GM04504 (cell line): ENCODE measurements at places on chromosomes 3 and 15.

- no peak for DNase-seq
Measured at GRCh38 chr3:4166540-4166939, 136.6 kb upstream of the SETMAR start.

GRCh38 chr3:193896419-193896818 is 239.5 kb upstream of the HES1 start:
- DNase-seq: no peak

DNA sequence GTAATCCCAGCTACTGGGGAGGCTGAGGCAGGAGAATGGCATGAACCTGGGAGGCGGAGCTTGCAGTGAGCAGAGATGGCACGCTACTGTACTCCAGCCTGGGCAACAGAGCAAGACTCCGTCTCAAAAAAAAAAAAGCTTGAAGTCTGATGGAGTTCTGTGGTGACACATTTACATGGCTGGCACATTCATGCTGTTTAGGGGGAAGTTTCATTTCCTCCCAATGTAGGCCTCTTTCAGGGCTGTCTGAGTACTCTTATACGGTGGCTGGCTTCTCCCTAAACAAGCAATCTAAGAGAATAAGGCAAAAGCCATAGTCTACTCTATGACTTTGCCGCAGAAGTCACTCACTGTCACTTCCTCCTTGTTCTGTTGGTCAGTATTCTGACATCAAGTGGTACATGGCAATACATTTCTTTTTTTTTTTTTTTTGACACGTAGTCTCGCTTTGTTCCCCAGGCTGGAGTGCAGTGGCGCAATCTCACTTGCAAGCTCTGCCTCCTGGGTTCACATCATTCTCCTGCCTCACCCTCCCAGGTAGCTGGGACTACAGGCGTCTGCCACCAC is 41.2 kb downstream of the OIP5 start:
- no peak for DNase-seq

- no peak for DNase-seq
Measured at GRCh38 chr3:178804606-178805005, 267.0 kb downstream of the ZMAT3 start.

- DNase-seq: no peak
Measured at GRCh38 chr3:181454451-181455027, 257.2 kb upstream of the SOX2 start.

GRCh38 chr15:73891328-73892315 is 18.3 kb downstream of the TBC1D21 start:
- no peak for DNase-seq

GRCh38 chr3:15823092-15823491 is 25.3 kb upstream of the ANKRD28 start:
- no peak for DNase-seq

- DNase-seq: peak; percentile 44
Measured at GRCh38 chr3:48194446-48195071, 6.3 kb upstream of the CDC25A start.

GRCh38 chr15:61076598-61077170 is 152.4 kb downstream of the RORA start:
- no peak for DNase-seq

- DNase-seq: no peak
Measured at GRCh38 chr3:28110869-28111268, 130.6 kb upstream of the CMC1 start.

GRCh38 chr3:4841776-4842440 is 137.3 kb upstream of the BHLHE40 start:
- no peak for DNase-seq

- DNase-seq: no peak
Measured at GRCh38 chr3:70963431-70964275, 619.9 kb downstream of the FOXP1 start.
